ENCODE measurements at places on chromosomes 6 and 20.

- no peak for DNase-seq
Observed at GRCh38 chr6:78231002-78231401, 578.2 kb downstream of the MEI4 start.

DNA sequence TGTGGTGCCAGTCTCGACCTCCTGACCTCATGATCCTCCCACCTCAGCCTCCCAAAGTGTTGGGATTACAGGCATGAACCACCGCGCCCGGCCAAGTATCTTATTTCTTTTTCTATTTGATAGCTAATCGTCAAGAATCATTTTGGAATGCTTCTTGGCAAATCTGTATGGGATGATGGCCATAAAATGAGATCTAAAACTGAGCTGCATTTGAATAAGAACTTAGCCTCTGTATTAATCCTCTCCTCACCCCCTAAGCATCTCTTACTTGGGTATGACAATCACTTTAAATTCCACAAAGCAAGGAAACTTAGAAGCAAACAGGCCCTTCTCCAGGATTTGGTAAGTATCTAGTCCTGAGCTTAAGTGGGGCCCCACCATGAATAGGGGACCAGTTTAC, 108.9 kb upstream of the BTBD3 start:
- no peak for DNase-seq

DNA sequence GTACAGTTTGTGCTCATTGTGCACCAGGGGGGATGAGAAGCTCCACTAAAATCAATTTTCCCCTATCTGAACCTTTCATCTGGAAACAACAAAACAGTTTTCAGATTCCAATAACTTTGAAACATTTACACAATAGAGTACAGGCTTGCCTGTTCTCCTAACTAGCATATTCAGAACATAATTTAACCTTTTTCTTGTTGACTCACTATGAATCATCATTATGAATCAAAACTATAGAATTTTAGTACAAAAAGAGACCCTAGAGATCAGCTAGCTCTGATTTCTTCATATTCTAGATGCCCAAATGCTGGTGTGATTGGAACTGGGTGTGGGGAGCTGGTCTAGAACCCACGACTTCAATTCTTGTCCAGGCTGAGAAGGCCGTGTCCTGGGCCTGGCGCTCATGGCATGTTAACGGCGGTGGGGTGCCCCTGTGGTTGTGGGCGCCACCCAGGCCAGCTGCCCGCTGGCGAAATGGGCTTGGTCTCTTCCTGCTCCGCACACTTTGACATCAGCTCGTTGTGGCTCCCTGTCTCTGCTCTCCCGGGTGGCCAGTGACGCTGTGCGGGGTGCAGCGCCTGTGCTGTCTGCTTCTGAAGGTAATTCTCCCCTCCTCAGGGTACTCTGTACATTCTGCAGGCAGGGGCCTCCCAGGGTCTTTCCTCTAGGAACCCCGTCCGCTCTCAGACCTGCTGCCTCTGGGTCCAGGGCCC, 29.9 kb upstream of the AGPAT4 start:
- DNase-seq: peak; percentile 66

DNA sequence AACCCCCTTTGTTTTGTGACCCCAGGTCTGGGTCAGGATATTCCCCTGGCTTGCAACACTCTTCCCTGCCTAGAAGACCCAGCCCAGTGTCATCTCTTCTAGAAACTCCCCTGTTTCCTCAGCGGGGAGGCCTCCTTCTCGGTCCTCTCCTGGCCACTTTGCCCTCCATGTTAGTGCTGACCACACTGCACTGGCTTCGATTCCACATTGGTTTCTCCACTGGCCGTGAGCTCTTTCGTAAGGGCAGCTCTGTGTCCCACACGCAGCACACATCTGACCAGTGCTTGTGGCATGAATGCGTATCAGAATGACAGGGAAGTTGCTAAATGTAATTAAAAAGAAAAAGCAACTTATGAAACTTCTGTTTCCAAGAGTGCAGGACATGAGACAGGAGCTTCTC, 49.4 kb upstream of the FNDC1 start:
- DNase-seq: no peak

DNA sequence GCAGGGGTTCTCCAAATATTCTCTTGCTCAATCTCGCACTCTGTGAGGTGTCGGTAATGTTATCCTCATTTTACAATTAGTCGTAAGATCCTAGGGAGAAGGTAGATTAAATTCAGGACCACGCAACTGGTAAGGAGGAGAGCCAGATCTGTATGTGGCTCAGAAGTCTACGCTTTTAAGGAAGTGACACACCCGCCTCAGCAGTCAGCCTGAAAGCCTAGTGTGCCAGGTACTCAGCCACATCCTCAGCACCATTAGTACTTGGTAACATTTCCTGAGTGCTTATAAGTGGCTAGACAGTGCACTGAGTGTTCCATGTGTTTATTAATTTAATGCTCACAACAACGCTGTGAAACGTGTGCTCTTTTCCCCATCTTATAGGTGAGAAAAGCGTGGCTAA, 63.7 kb downstream of the DHX35 start:
- DNase-seq: no peak

DNA sequence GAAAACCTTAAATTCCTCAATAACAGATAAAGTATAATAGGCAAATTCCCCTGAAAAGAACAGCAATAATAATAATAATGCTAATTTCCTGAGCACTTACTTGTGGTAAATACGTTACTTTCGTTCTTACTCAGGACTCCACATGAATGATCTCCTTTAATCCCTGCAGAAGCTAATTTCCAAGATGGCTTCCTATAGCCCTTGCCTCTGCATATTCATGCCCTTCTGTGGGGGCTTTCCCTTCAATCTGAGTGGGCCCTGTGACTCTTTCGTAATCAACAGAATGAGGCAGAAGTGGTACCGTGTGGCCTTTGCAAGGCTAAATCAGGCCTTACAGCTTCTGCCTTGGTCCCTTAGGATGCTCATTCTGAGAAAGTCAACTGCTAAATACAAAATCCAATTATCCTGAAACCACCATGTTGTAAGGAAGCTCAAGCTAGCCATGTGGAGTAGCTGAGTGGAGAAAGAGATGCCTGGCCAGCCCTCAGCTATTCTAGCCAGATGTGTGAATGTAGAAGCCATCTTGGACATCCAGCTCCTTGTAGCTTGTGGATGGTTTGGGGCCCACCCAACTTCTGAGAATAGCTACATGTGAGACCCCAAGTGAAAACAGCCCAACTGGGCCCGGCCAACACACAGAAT, 50.5 kb downstream of the MCUR1 start:
- DNase-seq: no peak

DNA sequence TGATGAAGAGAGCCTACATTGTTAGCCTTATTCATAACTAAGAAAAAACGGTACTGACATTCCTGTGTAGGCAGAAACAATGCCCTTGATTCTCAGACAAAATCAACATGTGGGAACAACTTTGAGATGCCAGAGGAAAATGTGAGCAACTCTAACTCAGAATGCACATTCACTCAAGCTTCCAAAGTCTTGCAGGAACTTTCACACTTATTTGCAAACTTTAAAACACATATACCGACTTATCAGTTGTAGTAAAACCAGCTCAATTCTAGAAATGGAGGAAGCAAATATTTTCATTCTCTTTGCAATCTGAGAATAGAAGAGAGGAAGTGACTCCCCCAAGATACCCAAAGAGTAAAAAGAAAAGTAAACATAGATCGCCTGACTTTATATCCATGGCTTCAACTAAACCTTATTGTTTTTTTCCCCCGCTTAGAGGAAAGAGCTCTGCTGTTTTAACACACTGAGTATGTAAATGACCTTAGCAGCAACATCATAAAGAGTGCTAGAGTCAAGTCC, 117.6 kb downstream of the EPB41L2 start:
- peak; percentile 71 for DNase-seq

- DNase-seq: peak; percentile 27
Observed at GRCh38 chr6:56246881-56247653, at the start of gene COL21A1. COL21A1 (minus strand) TSS chr6:56247580; CDS start chr6:56182618, 64,962 bp downstream.

DNA sequence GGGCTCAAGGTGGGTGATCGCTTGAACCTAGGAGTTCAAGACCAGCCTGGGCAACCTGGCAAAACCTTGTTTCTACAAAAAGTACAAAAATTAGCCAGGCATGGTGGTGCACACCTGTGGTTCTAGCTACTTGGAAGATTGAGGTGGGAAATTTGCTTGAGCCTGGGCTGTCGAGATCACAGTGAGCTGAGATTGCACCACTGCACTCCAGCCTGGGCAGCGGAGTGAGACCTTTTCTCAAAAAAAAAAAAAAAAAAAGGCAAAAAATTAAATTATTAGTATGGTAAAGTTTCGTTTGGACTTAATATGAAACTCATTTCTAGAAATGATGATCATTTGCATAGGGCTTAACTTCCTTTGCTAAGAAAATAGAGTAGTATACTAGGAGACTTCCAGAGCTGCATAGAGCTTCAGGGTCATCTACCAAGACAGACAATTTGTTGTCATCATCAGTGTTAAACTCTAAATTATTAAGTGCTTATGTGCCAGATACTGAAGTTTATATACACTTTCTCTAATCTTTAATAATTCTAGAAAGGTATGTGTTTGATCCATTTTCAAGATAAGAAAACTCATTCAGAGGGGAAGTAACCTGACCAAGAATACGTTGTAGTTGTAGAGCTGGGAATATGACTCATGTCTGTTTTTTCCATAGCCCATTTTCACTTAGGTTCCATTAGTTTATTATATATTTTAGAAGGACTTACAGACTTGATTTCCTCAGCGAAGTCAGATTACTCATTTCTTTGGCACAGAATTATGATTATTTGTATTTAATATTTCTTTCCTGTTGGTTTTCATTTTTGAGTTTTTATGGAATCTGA, 84.5 kb downstream of the SLC16A10 start:
- DNase-seq: peak; percentile 61

DNA sequence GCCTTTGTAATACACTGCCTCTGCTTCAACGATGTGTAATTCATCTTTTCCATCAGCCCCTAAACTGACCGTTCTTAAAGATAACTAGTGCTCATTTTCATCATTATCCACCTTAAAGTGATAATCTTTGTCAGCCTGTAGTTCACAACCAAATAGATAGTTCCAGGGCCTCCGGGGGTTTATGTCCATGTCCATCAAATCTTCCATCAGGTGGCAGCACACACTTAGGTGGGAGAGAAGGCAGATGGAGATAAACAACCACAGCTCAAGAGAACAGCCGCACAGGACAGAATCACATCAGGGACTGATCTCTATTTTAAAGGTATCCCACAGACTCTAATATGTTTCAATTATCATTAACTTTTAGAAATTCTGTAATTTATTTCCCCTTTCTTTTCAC, 90.9 kb downstream of the LMBRD1 start:
- no peak for DNase-seq

DNA sequence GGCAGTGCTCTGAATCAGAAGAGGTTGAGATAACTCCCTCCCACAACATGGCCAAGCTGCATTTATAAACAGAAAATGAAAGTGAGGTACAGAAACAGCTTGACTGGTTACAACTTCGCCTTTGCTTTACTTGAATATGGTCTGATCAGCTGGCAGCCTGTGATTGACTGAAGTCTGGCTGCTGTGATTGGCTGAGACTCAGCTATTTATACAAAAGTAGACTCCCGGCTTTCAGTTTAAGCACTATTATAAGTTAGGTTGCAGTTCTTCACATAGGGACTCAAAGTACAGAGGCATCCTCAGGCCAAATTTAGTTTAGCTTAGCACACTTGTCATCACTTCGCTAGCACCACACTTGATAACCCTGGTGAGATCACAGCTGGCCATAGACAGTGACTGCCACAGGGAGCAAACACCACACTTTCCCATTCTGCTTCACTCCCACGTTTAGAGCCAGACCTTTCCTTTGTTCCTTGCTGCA, 362.6 kb downstream of the EPM2A start:
- peak; percentile 44 for DNase-seq

DNA sequence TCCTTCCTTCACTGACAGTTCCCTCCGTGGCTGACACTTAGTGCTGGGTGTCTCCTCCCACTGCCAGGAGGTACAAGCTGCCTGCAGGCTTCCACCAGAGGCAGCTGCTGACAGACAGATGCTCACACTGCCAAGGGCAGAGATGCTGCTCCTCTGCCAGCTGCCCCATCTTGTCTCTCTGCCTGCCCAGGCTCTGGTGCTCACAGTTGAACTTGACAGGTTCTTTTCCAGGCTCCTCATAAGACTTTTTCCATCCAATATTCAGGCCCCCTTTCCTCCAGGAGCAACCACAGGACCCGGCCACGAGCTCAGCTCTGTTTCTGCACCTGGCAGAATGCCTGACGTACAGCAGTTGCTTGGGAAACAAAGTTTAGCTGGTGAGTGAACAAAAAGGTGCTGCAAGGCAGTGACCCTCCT, 79.8 kb downstream of the PSMB1 start:
- no peak for DNase-seq

GRCh38 chr6:170063431-170063830, 227.4 kb downstream of the DLL1 start:
- no peak for DNase-seq

- peak; percentile 8 for DNase-seq
Observed at GRCh38 chr6:164379795-164380194, 929.6 kb downstream of the C6orf118 start.

GRCh38 chr6:155303361-155303870, 10.9 kb downstream of the TFB1M start:
- DNase-seq: peak; percentile 50

DNA sequence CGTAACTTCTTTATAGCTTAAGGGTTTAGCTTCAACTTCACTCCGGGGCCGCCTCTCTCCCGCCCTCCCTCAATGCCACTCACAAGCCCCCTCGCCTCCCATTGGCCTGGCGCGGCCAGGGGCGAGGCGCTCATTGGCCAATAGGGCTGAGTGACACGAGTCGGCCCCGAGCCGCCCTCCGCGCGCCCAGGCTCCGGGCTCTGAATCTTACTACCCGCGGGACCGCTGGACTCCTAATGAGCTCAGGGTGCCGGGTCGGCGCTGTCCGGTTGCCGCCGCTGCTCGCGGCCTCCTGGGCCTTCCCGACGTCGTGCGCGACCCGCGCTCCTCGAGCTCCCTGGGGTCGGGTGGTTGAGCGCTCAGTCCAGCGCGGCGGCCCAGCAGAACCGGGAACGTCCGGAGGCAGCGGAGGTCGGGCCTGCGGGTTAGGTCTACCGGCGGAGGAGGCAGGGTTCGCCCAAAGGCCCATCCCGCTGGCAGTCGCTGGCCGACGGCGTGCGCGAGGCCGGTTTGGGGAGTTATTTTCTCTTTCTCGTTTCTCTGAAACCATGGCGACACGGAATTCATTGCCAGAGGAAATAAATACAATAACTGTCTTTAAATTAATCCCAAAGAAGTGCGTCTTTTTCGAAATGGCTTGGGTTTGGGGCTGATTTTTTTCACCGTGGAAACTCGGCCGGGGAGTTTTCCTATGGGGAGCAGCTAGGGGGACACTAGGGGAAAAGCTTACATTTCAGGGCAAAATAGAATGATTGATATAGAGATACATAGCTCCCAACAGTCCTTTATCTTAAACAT, at the start of gene SIM1:
Gene SIM1, minus strand, starts transcription at position 19 of the 798 bp plus-strand sequence. CDS start 1,453 bp downstream, outside the sequence.
- peak; percentile 53 for DNase-seq

GRCh38 chr6:156916130-156916801, 139.1 kb downstream of the ARID1B start:
- DNase-seq: no peak

GRCh38 chr6:140050101-140050995, 675.9 kb upstream of the CITED2 start:
- DNase-seq: peak; percentile 70

GRCh38 chr6:25181350-25181724, 97.8 kb upstream of the CARMIL1 start:
- no peak for DNase-seq

DNA sequence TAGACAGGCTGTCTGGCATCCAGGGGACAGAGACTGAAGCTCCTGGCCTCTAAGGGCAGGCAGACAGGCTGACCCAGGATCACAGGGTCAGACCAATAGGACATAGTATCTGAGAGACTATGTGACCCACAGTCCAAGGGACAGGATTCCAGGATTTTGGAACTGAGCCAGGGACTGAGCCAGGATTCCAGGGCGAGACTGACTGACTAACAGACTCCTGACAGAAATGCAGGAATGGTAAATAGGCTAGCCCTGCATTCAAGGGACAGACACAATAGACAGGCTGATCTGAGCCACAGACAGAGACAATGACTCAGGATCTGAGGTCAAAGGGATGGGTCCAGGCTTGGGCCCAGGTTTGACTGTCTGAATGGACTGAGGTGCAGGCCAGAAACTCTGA, 19.8 kb downstream of the XKR7 start:
- peak; percentile 12 for DNase-seq
